ENCODE measurements at places on chromosomes 4 and X.

GRCh38 chr4:48228949-48229348, 40.7 kb downstream of the TEC start:
- DNase-seq: no peak

GRCh38 chrX:111270339-111270738, at the start of gene CAPN6:
Gene CAPN6, minus strand, starts transcription at chrX:111270483. Its CDS starts 6,547 bp downstream, at chrX:111263936.
- peak; percentile 43 for DNase-seq

- DNase-seq: no peak
Measured at GRCh38 chr4:105979506-105979905, 84.2 kb downstream of the NPNT start.

GRCh38 chr4:3255611-3256186, 6.7 kb downstream of the MSANTD1 start:
- no peak for DNase-seq

GRCh38 chr4:40728333-40728732, 21.4 kb upstream of the NSUN7 start:
- DNase-seq: no peak

- no peak for DNase-seq
Measured at GRCh38 chr4:24519649-24520048, 64.7 kb downstream of the DHX15 start.

DNA sequence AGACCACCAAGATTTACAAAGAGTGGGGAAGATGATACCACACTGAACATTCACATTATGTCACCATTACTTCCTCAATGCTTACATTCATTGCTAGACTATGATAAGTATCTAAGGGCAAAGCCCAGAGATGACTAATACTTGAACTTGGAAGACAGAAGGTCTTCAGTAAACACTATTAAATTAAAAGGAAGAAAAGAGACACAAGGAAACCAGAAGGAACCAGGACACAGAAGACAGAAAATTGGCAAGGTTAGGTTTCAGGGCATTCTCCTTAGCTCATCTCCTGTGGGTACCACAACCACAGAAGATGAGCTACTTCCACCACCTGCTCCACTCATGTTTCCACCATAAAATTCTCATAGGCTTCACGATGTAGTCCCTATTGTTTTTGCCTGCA, 64.9 kb downstream of the NLGN4X start:
- DNase-seq: no peak

DNA sequence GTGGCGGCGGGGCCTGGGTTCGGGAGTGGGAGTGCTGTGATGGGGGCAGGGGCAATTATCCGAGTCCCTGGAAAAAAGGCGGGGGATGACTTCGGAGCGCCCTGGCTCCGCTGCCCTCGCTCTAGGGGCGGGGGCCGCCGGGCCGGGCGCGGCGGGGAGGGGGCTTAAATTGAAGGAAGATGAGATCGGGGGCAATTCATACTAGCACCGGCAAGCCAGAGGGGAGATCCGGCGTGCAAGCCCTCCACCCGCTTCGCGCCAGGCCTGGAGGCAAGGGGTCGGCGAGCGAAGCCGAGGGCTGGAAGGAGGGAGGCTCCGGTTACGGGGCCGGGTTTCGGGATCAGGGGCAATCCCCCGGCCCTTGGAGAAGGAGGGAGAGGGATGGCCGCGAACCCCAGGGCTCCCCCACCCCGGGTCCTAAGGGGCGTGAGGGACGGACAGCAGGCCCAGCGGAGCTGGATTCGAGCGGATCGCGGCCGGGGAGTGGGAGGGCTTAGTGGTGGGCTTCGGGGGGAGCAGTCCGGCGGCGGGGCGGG, 1.2 kb downstream of the BCORL1 start:
- DNase-seq: no peak

DNA sequence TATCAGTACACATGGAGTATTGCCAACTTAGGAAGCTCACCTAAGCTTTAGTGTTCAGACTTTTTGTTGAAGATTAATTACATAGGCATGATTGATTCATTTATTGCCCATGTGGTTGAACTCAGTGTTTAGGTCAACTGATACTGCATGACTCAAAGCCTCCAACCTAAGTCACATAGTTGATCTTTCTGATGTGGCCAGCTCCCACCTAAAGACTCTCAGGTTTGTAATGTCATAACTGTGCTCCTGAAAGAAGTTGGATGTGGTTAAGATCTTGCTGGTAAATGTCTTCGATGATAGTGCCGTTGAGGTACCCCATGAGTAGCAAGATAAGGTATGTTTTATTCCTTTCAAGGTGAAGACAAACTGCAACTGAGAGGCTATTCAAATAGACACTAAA, 192.5 kb downstream of the EDA start:
- DNase-seq: no peak

DNA sequence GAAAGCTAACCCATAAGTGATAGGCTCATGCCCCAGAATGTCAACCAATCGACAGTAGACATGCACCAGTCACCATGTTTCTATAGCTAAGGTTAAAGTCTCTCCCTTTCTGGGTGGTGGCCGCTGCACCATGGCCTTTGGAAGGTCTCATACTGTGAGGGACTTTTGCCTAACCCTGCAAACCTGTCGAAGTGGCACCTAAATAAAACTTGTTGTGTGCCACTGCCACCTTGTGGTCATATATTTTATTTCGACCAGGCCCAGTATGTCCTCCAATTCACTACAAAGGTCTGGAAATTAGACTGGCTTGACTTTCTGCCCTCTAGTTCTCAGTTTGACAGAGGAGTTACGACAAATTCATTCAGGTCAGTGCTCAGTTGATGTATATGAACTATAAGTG, 163.1 kb downstream of the SMARCA1 start:
- DNase-seq: peak; percentile 62

DNA sequence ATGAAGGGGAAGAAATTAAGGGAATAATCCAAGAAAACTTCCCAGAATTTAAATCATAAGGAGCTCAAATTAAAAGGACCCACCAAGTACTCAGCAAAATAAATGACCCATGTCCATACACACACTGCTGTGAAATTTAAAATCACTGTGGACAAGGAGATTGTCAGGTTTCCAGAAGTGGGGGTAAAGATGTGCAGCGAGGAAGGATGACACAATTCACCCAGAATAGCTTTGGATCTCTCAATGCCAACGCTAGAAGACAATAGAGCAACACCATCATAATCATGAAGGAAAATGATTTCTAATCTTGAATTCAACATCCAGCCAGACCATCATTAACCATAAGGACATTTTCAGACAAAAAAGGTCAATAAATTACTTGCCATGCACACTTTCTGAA, 65.7 kb downstream of the CASK start:
- no peak for DNase-seq

DNA sequence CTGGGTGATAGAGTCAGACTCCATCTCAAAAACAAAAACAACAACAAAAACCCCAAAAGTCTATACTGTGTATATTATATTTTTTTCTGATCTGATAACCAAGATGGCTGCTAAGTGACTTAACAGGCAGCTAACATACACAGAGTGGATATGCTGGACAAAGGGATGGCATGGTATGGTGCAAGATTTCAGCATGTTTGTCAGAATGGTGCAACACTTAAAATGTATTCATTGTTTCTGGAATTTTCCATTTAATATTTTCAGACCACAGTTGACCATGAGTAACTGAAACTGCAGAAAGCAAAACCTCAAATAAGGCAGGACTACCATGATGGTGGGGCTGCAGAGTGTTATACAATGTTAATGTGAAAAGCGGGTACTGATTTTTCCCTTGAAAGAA, 6.1 kb upstream of the BOD1L1 start:
- DNase-seq: no peak

GRCh38 chrX:151982222-151982621, 7.7 kb upstream of the GABRE start:
- no peak for DNase-seq

- no peak for DNase-seq
Measured at GRCh38 chrX:130083656-130084382, 26.5 kb downstream of the ELF4 start.

DNA sequence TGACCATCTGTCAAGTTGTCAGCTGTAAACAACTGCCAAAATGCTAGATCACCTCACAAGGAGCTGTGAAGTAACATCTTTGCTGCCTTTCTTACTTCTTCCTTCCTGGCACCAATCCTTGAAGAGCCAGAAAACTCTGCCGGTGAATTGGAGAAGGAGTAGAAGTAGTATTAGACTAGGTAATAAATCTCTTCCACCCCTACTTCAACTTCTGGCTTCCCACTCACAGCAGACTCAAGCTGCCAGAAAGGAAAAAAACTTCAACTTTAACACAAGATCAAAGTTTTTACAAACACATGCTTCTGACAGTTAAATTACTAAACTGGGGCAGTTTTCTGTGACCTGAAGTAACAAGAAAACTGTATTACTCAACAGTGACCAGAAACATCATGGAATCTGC, 164.7 kb upstream of the SLC7A11 start:
- DNase-seq: no peak

DNA sequence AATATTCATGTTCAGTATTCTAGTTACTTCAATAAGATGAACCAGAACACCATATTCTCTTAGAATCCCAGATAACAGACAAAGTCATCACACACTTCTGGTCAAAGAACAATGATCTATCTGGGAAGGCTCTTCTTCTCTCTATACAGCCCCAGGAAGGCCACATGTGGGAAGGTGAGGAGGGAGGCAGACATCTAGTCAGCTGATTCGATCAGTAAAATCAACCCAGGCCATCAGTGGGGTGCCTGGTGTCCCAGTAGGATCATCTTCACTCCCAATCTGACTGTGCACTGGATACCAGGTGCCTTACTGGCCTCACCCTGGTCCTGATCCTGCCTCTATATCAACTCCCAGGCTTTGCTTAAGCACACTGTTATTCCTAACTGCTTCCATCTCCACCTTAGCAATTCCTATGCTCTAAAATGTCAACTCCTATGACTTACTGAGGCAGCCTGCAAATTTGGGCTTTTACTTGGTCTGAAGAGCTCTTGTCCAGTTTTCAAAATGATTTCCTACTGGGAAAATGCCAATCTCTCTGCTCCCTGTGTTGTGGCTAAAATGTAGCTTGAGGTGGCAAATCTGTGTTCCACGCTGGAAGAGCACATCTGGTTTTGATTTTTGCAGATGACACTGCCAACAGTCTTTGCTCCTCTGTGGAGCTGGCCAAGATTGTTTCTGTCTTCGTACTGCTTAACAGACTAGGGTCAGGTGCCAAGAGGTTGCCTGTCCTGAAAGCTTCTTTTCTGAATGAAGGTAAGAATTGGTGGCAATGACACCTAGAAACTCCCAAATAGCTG, 128.7 kb downstream of the MGST2 start:
- DNase-seq: no peak

GRCh38 chr4:84317513-84317912, 181.6 kb downstream of the NKX6-1 start:
- DNase-seq: no peak

DNA sequence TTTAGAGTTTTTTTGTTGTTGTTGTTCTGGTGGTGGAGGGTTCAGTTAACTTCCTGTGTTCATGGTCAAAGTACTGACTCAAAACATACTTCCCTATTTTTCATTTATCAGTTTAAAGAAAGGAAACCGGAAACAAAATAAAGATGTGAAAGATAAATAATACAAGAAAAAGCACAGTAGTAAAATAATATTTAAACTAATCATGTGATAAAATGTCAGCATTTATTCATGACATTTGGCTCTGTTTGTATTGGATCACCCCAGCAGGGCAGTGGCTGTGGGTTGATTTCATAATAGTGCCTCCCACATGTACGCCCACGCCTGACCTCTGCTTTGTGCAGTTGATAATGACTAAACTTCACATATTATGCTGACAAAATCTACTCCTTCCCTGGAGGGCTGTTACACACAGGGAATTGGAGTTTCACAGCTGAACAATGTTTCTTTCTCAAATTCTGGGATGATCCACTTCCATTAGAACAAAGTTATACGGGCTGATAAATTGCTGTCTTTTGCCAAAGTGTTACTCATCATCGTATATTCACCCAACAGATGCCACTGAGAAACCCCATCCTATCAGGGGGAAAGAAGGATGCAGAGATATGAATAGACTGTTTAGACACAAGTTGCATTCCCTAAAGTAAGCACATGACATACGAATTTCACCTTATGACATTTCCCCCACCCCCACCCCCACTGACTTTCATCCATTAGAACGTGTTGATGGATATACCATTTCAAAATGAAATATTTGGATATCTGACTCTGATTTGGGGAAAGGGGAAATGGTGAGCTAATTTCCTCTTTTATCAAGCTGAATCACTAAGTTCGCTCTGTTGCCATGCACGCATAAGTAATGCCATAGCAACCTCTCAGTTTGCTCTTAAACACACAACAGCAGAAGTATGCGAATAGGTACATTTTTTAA, 48.3 kb downstream of the AMELX start:
- DNase-seq: no peak

- no peak for DNase-seq
Measured at GRCh38 chr4:108119199-108119800, 49.4 kb downstream of the LEF1 start.

DNA sequence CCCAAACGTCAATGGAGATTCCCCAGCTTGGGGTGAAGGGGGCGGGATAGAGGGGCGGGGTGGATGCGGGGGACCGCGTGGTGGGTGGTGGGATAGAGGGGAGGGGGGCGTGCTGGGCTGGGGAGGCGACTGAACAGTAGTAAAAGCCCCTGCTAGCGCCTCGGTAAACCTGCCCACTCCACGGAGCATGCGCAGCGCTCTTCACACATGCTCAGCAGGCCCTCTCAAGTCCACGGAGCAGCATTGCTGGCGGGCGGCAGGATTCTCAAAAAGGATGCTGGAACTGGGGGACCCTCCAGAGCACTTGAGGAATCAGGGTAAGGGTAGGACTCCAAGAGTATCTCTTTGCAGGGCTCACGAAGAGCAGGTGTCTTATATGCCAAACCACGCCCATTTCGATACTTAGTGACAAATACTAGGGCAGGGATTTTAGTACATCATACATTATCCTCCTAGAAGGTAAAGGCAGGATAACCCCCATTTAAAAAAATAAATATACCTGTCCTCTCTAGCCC, 378 bp upstream of the RPS6KA6 start:
- DNase-seq: peak; percentile 53

GRCh38 chr4:73729534-73730165, 10.7 kb upstream of the CXCL8 start:
- DNase-seq: no peak

DNA sequence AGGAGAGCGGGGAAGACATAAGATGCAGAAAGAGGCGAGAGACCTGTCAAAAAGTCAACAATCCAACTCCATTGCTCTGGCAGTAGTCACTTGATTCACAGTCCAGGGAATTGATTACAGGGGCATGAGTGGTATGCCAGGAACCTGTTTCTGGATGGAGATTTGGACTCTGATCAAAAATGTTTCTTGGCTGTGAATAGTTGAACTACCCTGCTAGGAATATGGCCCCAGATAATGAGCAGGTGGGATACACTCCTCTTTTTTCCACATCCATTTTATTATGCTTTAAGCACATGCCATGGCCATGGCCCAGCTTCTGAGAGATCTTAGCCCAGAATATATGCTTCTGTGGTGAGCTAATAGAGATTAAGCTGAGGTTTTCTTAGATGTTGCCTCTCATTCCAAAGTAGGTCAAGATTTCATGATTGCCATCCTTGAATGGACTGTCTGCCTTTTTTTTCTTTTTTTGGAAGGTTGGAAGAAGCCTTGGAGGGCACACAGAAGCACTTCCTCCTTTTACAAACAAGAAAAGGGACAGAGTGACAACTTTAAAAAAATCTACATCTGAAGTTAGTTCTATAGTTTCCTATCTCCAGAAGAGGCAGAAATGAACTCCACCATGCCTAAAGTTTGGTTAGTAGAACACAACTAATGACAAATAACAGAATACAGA, 121.9 kb downstream of the KIT start:
- no peak for DNase-seq
